Thoracic aorta (tissue), 2 donors: ENCODE measurements at places on chromosomes 11 and 22. TPM values are rescaled to one million over a fixed set of nuclear protein-coding genes. Genes with fewer than 3 reads are reported as not detected.

Gene DUSP8
- 7.6 TPM for total RNA-seq

Gene IFITM10
- 28.6 TPM for total RNA-seq

Gene KRTAP5-9
- not detected for total RNA-seq

Gene HPX
- total RNA-seq: 2.9 TPM

Gene OVOL1
- not detected for total RNA-seq

Gene FGF19
- not detected for total RNA-seq

Gene C11orf42
- not detected for total RNA-seq

Gene POU2F3
- not detected for total RNA-seq

- DNase-seq: no peak
Measured at GRCh38 chr22:22168190-22168940, 76.2 kb upstream of the VPREB1 start.

DNA sequence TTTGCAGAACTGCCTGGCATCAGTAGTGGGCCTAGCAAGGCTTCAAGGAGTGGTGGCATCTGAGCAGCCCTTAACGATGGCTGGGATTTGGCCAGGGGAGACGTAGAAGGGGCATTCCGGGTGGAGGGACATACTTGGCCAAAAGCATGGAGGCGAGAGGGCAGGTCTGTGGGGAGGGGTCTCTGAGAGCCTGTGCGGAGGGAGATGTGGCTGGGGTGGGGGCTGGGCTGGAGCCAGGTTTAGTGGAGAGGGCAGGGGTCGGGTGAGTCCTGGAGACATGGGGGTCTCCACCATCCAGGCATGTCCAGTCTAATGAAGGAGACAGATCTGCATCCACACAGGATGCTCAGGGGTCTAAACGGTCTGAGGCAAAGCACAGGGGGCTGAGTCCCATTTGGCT, 34.4 kb upstream of the WNT11 start:
- no peak for DNase-seq

DNA sequence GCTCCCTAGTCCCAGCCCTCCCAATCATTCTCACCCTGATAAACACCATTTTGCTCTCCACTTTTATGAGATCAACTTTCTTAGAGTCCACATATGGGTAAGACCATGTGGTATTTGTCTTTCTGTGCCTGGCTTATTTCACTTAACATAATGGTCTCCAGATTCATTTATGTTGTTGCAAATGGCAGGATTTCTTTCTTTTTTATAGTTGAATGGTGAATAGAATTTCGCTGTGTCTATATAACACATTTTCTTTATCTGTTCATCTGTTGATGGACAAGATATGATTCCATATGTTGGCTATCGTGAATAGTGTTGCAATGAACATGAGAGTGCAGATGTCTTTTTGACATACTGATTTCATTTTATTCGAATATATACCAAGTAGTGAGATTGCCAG, 367.4 kb upstream of the ARHGAP42 start:
- DNase-seq: no peak

GRCh38 chr11:60786811-60787567, 1.9 kb downstream of the MS4A10 start:
- DNase-seq: peak; percentile 42

- DNase-seq: no peak
Measured at GRCh38 chr11:102850973-102851745, 7.8 kb upstream of the MMP3 start.

DNA sequence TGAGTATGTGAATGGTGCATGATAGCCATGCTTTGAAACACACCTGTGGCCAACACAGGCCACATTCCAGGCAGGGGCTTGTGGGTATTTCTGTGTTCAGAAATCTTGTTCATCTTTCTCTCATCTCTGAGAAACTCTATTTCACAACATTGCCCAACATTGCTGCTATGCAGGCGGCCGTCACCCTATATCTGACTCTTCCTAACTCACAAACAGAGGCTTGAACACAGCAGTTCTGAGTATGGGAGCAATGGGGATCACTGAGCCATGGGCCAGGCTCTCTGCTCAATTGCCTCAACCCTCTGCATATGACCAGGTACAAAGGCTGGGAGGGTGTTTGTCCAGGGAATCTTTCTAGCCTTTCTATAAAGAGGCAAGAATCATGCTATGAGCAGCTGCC, 259.9 kb downstream of the BUD13 start:
- DNase-seq: no peak

- DNase-seq: no peak
Measured at GRCh38 chr22:27679176-27679575, 122.4 kb downstream of the MN1 start.

DNA sequence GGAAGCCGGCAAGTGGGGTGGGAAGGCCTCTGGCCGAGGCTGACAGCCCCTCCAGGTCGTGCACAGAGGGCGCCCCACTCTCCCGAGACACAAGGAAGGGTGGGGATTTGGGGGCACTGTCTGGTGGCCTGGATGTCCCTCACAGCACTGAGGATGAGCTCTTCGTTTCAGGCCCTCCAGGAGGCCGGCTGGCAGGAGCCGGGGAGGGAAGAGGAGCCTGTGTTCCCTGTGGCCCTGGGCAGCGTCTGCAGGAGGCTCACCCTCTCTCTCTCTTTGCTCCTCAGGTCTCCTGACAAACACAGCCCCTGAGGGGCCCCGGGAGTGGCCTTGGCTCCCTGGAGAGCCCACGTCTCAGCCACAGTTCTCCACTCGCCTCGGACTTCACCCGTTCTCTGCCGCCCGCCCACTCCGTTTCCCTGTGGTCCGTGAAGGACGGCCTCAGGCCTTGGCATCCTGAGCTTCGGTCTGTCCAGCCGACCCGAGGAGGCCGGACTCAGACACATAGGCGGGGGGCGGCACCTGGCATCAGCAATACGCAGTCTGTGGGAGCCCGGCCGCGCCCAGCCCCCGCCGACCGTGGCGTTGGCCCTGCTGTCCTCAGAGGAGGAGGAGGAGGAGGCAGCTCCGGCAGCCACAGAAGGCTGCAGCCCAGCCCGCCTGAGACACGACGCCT, 1078.0 kb downstream of the BRD1 start:
- no peak for DNase-seq

DNA sequence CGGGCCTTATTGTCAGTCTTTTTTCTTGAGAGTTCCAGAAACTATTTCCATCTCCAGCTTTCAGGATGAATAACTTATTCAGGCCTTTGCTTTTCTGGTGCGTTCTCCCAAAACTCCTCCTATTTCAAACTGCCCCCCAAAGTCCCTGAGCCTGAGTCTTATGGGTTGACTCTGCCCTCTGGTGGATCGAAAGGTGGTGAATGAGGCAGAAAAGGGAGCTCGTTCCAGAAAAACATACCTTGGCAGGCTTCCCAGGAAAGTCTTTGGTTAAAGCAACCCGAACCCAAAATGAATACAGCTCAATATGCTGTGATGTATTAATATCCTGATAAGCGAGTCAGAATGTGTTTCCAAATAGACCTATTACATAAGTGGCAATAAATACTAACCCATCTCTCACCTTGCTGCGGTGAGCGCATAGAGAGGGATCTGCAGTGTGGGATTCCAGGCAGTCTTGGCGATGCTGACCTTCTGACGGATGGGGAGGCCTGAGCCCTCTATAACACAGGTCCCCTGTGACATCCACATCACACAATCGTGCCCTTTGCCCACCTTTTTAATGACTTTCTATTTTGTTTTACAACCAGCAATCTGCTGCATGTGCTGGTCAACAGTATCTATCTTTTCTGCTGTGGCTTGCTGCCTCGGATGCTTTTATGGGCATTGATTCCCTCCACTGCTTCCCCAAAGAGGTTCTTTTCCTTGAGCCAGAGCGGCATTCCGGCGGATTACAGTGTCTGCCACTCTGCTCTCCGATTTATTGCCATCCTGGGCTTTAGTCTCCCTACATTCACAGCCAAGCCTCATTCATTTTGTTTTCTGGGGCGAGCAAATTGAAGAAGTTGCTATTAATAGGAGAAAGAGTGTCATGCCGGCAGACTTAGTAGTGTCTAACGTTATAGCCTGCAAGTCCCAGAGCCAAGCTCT, 756.8 kb downstream of the NTM start:
- DNase-seq: no peak

- no peak for DNase-seq
Measured at GRCh38 chr11:62665599-62666258, 617 bp downstream of the CSKMT start.
